ENCODE measurements at places on chromosomes 2 and 18.
A peak's percentile ranks its signal among the peaks of the same experiment; 100 is the strongest.

DNA sequence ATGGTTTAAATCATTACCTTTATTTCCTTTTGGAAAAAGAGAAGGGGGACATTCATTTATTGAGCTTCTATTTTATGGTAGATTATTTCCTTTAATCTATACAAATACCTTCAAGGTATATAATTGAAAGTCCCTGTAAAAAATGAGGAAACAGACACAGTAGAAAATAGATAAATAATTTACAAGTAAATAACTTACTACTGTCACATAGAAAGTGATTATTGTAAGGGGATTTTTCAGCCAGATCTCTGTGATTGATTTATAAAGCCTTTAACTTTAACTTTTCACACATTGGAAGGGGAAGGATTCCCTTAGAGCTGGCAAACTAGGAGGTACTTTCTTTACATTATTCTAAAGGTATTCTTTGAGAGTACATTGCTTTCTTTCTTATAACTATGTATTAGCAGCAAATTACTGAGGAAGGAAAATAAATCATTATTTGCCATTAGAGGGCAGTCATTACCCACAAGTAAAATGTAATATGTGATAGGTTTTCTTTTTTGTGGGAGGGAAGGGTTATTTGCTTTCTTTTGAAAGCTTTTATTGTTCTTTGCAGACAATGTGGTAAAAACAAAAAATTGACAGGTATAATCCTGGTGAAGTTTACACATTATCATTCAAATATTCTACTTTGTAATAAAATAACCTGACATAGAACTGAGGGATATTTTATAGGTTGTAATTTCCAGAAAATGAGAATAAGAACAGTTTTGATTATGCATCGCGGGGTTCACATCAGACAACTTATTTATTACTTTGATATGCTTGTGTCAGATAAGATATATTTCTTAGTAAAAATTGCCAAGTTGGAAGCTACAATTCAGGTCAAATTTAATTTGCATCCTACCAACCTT, 24.8 kb upstream of the RPE start:
- peak; percentile 12 for DNase-seq

- no peak for DNase-seq
Measured at GRCh38 chr2:109448946-109449788, 164.6 kb downstream of the SEPTIN10 start.

- no peak for DNase-seq
Measured at GRCh38 chr18:38792731-38793130, 1227.1 kb upstream of the CELF4 start.

DNA sequence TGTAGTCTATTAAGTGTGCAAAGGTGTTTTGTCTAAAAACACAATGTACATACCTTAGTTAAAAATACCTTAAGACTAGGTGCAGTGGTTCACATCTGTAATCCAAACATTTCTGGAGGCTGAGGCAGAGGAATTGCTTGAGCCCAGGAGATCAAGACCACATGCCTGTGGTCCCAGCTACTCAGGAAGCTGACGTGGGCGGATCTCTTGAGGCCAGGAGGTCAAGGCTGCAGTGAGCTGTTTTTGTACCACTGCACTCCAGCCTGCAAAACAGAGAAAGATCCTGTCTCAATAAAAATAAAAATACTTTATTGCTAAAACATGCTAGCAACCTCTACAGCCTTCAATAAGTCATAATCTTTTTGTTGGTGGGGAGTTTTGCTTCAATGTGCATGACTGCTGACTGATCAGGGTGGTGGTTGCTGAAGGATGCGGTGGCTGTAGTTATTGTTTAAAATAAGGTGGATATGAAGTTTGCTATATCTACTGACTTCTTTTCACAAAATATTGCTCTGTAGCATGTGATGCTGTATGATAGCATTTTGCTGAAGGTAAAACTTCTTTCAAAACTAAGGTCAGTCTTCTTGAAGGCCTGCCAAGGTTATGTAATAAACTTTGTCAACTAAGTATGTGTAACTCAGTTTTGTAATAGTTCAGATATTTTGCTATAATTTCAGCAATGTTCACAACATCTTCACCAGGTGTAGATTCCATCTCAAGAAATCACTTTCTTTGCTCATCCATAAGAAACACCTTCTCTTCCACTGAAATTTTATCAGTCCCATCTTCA, 1238.0 kb upstream of the NRXN1 start:
- DNase-seq, result peak; percentile 71

DNA sequence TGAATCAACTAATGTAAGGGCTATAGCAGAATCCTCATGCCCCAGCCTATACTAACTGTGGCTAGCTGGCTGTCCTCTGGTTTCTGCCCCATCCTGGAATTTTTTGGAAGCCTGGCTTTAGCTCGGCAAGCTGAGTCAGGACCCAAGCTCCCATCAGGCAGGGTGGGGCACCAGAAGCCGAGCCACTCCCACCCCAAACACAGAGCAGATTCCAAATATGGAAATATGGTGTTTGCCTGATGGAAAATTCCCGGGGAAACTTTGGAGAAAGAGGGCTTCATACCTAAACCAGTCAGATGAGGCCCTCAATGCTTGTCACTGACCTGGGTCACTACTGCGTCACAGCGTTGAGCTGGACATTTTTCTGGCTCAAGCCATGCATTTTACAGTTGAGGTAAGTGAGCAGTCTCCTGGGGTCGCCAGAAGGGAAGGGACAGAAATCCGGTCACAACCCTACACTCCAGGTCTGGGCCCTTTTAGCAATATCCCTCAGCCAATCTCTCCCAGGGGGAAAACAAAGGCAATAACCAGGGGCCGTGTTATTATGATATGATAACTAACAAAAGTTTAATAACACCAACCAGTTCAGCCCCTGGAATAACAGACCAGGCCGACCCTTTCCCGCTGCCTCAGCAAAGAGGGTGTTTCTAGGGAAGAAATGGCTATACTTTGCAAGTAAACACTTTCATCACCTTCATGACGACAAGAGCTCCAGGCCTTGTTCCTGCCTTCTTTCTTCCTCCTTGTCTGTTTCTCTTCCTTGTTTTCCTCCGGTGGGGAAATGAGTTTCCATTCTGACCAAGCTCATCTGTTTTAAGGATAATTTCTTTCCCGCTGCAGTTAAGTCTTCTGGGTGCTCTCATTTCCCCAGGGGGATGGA, 37.7 kb downstream of the PSD4 start:
- peak; percentile 93 for DNase-seq

DNA sequence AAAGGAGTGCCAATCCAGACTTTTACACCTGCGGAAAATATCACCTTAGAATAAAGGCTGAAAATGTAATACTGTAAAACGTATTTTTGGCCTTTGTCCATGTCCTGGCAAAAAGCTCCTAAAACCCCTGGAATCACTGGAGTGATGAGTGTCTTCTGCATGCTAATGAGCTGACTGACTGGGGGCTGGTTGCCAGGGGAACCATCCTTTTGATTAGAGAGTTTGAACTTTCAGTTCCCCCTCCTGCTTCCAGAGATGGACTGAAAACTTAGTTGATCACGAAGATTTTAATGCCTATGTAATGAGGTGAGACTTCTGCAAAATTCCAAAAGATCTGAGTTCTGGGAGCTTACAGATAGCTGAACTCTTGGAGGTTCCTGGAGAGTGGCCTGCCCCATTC, 20.5 kb downstream of the PUM2 start:
- DNase-seq, result no peak

- DNase-seq, result no peak
Measured at GRCh38 chr18:66647671-66648070, 43.8 kb upstream of the CDH19 start.

DNA sequence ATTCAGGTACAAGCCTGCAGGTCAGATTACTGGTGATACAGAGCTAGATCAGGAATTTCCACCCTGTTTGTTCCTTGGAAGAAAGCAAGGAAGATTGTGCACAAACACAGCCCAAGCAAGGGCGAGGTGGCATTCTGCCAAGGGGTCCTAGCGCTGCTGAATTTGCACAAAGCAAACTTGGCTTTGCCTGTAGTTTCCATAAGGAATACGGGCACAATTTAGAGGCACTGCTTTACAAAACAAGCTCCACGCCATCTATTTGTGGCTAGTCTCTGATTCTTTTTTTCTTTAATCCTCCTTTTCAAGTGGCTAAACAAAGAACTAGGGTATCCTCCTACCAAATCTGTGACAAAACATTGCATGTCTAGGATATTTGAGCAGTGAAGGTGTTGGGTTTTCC, 195.5 kb upstream of the ACVR2A start:
- no peak for DNase-seq

- DNase-seq, result peak; percentile 46
Measured at GRCh38 chr2:63736354-63736753, 105.3 kb upstream of the UGP2 start.

DNA sequence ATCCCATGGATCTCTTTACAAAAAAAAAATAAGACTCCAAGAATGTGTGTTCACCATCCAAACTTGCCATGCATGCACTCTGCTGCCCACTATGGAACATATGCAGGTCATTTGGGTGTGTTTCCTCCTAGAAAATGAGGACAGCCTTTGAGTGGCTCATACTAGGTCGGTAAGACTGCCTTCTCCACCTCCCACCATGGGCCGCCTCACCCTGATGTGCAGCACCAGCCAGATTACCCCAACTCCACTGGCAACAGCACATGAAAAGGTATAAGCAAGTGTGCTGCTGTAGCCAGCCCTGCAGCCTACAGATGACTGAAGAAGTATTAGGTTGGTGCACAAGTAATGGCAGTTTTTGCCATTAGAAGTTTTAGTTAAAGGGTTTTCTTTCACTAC, 214.2 kb downstream of the ATAD2B start:
- DNase-seq, result no peak

DNA sequence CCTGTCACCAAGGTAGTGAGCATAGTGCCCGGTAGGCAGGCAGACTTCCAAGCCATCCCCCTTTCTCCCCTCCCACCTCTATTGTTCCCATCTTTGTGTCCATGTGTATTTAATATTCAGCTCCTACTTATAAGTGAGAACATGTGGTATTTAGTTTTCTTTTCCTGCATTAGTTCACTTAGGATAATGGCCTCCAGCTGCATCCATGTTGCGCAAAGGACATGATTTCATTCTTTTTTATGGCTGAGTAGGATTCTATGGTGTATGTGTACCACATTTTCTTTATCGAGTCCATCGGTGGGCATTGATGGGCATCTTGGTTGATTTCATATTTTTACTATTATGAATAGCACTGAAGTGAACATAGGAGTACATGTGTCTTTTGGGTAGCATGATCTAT, 35.3 kb downstream of the MMADHC start:
- no peak for DNase-seq

DNA sequence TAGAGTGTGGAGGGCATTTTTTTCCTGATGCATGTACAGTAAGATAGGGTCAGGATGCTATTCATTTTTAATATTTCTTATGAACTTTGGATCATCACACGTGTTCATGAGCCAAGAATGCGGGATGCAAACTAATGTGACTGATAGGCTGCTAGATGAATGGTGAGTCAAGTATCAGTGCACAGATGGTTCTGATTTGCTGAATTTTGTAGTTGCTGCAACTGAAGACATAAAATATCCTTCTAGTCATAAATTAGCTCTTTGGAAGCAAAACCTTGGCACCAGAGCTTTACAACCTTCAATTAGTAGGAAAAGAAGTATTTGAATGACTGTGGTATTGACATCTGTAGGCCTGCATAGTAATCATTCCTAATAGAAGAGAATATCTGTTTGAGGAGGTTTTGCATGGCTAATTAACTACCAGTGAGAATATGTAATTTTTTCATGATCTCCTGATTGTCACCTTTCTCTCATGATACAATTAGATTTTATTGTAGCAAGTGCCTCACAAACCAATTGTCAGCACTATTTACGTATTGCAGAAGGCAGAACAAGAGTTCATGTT, 94.0 kb downstream of the VRK2 start:
- DNase-seq, result peak; percentile 48

GRCh38 chr18:9153256-9153655, 16.7 kb downstream of the ANKRD12 start:
- no peak for DNase-seq

DNA sequence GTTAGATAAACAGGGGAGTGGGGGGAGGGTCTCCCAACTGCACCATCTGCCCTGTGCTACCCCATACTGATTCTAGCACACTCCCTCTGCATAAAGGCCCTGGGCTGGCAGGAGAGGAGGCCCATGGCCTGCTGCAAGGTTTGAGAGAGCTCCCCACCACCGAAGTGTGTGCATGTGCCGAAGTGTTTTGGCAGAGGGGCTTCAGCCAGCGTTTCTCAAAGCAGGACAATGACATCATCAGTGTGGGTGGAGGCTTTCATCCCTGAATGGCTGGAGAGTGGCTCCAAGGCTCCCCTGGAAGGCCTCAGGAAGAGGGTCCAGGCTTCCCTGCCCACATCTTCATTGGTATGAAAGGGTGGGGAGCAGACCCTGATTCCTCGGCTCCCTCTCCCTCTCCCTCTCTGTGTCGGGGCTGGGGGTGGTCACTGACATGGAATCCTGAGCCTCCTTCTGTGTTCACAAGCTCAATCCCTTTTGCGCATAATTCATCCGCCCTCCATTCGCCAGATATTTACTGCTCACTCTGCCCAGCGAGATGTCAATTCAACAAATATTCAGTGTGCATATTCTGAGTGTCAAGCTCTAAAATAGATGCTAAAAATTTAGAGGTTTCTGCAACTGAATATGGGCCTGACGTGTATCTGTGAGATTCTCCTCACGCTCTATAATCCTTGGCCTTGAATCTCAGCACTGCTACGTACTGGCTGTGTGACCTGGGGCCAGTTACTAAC, 122.1 kb downstream of the CELF4 start:
- DNase-seq, result no peak

- no peak for DNase-seq
Measured at GRCh38 chr2:190701586-190701985, 52.7 kb downstream of the NAB1 start.

GRCh38 chr2:195395362-195395761, 261.7 kb upstream of the SLC39A10 start:
- DNase-seq, result no peak
